ENCODE measurements at places on chromosomes 2 and 18. TPM values are rescaled to one million over a fixed set of nuclear protein-coding genes. Genes with fewer than 3 reads are reported as not detected.

DNA sequence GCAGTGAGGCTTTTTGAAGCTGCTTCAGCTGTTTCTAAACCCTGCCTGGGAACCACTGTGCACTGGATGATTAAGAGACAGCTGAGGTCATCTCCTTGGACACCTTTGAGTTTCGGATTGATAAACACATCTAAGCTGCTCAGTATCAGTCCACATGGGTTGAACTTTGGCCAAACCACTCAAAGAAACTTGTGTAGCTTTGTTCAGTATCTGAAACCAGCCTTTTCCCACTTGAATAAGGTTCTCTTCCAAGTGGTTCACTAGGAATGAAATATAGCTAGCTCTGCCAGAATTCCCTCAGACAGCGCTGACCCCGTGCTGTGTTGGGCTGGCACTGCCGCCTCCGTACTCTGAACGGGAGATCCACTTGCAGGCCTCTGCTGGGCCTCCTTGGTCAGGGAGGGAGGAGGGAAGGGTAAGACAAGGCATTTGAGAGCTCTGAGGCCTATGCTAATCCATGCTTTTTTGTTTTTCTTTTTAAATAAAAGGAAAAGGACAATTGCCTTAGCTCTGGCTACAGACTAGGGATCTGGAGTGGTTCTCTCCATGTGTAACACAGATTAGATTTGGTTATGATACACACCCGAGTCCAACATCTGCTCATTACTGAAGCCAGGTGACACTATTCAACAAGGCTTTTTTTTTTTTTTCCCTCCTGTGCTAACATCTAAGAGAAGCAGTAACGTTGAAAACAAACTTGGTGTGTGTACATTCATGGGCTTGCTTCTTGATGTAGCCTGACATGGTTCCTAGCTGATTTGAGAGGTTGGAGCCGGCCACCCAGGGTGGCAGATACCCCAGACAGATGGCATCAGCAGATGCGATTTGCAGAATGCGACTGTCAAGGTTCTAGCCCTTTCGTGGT is 67.7 kb downstream of the NCK2 start:
- H3K4me3 ChIP-seq: no peak overlapping the region
- H3K27ac ChIP-seq: no peak overlapping the region
- peaks cover 12% of the 10 kb centered on the region for H3K36me3 ChIP-seq
- no peaks in the 10 kb centered on the region for H3K27me3 ChIP-seq
- peaks cover 54% of the 10 kb centered on the region for H3K4me1 ChIP-seq

The SERPINB4 gene
- 0.53 TPM for total RNA-seq

The L3MBTL4 gene
- 1.3 TPM for total RNA-seq

The SPP2 gene
- not detected for total RNA-seq

The BOLL gene
- not detected for total RNA-seq

The CPLX4 gene
- not detected for total RNA-seq

The ZNF24 gene
- total RNA-seq: 59.0 TPM

DNA sequence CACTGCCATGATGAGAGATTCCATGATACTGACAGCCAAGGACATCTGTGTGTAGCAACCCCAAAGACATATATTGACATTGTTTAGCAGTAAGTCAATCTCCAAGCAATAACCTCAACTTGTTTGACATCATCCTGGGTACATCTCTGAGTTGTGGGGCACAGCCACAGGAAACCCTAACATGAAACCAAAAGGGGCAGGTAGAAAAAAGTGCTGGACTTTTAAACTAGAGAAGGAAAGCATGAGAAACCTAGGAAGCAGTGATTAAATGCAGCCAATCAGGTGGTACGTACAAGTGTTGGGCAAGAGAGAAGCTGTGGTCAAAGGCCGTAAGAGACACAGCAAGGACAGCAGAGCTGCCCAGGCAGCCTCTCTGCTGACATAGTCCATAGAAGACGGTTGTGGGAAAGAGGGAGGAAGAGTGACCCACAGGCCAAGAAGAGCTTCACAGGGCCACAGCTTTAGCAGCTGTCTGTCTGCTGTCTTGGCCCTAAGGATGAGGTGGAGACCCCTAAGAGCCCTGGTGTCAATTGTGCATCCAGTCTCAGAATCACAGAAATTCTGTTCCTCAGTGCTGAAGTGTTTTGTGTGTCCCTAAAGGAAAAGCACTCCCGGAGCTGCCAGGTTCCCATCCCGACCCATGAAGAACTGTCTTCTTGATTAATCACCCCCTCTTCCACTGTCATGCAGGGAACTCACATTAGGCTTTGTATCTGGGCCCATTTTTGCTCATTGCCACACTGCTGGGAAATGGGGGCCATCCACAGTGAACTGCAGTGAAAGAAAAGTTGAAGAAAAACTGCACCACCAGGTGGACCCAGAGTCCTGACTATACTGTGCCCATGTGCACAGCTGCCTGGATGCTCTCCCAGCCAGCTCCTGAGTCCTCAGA is 25.4 kb upstream of the CHN1 start:
- no peak overlapping the region for H3K4me3 ChIP-seq
- no peaks in the 10 kb centered on the region for H3K36me3 ChIP-seq
- no peaks in the 10 kb centered on the region for H3K27me3 ChIP-seq
- H3K4me1 ChIP-seq: peaks cover 13% of the 10 kb centered on the region

GRCh38 chr2:187117483-187117882 is 268.5 kb upstream of the ZSWIM2 start:
- H3K4me3 ChIP-seq: no peak overlapping the region
- peak; percentile 15 for DNase-seq
- H3K27ac ChIP-seq: no peak overlapping the region
- H3K4me1 ChIP-seq: peaks cover 6% of the 10 kb centered on the region
- H3K36me3 ChIP-seq: no peaks in the 10 kb centered on the region

The CXCR1 gene
- total RNA-seq: not detected

- H3K4me1 ChIP-seq: peaks cover 20% of the 10 kb centered on the region
- no peak overlapping the region for H3K4me3 ChIP-seq
- peaks cover 25% of the 10 kb centered on the region for H3K36me3 ChIP-seq
Observed at GRCh38 chr2:205802065-205802464, 119.8 kb downstream of the NRP2 start.

- H3K27me3 ChIP-seq: no peaks in the 10 kb centered on the region
- peaks cover 14% of the 10 kb centered on the region for H3K4me1 ChIP-seq
- DNase-seq: no peak
- H3K4me3 ChIP-seq: no peak overlapping the region
- no peaks in the 10 kb centered on the region for H3K36me3 ChIP-seq
Observed at GRCh38 chr2:150916467-150917396, 344.9 kb downstream of the RBM43 start.

DNA sequence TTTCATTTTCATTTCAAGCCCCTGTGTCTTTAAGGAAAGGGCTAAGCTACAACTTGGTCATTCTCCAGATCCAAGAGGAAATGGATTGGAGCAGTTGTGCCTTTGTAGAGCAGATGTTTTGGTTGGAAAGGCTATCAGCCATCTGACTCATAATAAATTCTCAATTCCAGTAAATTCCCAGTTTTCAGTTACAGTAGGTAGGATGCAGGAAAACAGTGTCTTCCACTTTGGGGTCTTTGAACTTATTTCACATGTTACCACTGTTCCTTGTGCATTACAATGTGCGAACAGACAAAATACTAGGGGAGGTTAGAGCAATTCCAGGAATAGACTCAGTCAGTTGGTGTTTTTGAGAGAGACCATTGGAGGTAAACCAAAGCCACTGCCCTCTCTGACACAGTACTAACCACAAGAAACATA is 211.9 kb downstream of the BABAM2 start:
- DNase-seq: no peak
- no peaks in the 10 kb centered on the region for H3K27me3 ChIP-seq
- no peak overlapping the region for H3K4me3 ChIP-seq
- H3K4me1 ChIP-seq: no peaks in the 10 kb centered on the region
- no peaks in the 10 kb centered on the region for H3K36me3 ChIP-seq

DNA sequence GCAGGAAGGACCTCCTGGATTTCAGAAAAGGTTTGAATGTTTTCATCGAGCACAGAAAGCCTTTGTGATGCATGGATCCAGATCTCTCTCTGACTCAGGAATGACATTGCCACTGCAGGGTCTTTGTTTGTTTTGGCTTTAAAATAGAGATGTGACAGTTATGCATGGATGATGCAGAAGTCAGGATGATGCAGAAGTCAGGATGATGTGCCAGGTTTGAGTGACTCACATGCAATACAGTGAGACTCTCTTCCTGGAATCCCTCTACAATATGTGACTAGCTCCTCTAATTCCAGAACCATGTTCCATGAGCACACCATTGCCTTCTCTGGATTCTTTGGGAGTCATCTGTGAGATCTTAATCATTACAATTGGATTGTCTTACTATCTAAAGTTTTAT is 177.9 kb upstream of the RAB6C start:
- no peak overlapping the region for H3K4me3 ChIP-seq
- H3K27me3 ChIP-seq: no peaks in the 10 kb centered on the region
- no peak for DNase-seq
- no peaks in the 10 kb centered on the region for H3K36me3 ChIP-seq
- peaks cover 44% of the 10 kb centered on the region for H3K4me1 ChIP-seq

The DYSF gene
- 14.8 TPM for total RNA-seq

The KIF5C gene
- total RNA-seq: 73.5 TPM

DNA sequence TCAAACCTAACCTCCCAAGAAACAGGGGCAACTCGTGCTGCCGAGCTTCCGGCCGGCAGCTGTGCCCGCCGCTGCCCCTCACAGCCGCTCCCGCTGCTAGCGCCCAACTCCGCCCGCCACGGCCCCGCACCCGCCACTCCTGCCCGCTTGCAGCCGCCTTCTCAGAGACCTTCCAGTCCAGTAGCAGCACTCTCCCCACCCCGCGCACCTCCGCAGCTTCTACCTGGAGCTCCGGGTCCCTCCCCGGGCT is 722 bp upstream of the C2orf15 start:
- peak overlapping the region; percentile 93 for H3K4me3 ChIP-seq
- peak overlapping the region; percentile 79 for H3K27ac ChIP-seq
- H3K36me3 ChIP-seq: peaks cover 32% of the 10 kb centered on the region
- no peak for DNase-seq
- peaks cover 16% of the 10 kb centered on the region for H3K4me1 ChIP-seq
- H3K27me3 ChIP-seq: peaks cover 11% of the 10 kb centered on the region

DNA sequence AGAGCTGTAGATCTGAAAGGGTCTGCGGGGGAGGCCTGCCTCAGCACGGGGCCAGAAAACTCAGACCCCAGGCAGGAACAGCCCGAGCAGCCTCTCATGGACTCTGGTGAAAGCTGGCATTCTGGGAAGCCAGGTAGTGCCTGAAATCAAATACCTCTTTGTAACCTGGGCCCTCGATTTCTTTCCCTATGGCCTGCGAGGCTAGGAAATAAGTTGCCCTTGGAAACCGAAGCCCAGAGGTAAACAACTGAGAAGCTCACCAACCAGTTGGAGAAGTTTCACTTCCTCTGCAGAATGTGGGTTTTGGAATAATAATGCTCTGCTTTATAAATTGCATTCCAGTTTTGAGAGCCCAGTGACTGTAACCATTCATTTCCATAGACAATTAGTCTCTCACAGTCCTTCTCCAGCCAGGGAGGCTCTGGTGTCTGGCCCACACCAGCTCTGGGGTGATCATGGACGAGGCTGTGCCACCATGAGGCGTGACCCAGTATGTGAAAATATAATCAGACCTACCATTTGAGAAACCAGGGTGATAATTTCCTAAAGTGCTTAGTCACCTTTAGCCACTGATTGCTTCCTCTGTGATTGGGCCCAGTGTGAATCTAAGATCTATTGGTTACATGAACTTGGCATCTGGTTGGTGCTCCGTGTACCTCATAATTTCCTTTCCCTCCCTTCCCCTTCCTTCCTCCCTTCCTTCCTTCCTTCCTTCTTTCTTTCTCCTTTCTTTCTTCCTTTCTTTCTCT is 133.1 kb upstream of the PELI1 start:
- no peaks in the 10 kb centered on the region for H3K36me3 ChIP-seq
- DNase-seq: peak; percentile 47
- peaks cover 72% of the 10 kb centered on the region for H3K4me1 ChIP-seq
- peak overlapping the region; percentile 14 for H3K4me3 ChIP-seq
- peak overlapping the region; percentile 94 for H3K27ac ChIP-seq
- H3K27me3 ChIP-seq: peaks cover 11% of the 10 kb centered on the region

GRCh38 chr18:74268933-74269620 is 22.7 kb downstream of the CYB5A start:
- peaks cover 45% of the 10 kb centered on the region for H3K36me3 ChIP-seq
- peaks cover 51% of the 10 kb centered on the region for H3K4me1 ChIP-seq
- DNase-seq: no peak
- no peak overlapping the region for H3K4me3 ChIP-seq

The DOK6 gene
- 4.1 TPM for total RNA-seq

GRCh38 chr2:225004597-225004996 is 37.7 kb downstream of the DOCK10 start:
- no peak overlapping the region for H3K27ac ChIP-seq
- peaks cover 22% of the 10 kb centered on the region for H3K4me1 ChIP-seq
- H3K4me3 ChIP-seq: no peak overlapping the region
- no peaks in the 10 kb centered on the region for H3K27me3 ChIP-seq
- H3K36me3 ChIP-seq: no peaks in the 10 kb centered on the region

The B3GNT7 gene
- 151 TPM for total RNA-seq

The SEPTIN10 gene
- 86.8 TPM for total RNA-seq

GRCh38 chr2:176161825-176162626 is 4.9 kb downstream of the HOXD3 start:
- DNase-seq: no peak
- peaks cover 100% of the 10 kb centered on the region for H3K27me3 ChIP-seq
- peaks cover 35% of the 10 kb centered on the region for H3K4me1 ChIP-seq

DNA sequence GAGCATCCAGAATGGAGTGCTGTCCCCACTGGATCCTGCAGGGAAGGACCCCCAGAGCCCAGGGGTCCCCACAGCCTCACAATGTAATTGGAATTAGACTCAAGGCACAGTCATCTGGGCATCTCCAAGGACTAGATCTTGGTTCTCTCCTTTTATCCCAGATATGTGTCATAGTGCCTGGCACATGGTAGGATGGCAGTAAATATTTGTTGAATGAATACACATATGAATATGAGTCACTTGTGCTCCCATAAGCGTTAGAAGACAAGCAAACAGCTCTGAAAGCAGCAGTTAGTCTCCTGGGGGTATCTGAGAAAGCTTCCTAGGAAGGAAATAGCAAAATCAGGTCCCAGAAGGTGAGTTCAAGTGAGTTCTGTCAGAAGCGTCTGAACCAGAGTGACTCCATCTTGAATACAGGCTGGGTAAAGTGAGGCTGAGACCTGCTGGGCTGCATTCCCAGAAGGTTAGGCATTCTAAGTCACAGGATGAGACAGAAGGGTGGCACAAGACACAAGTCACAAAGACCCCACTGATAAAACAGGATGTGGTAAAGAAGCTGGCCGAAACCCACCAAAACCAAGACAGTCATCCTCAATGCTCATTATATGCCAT is 234.1 kb upstream of the ID2 start:
- H3K27me3 ChIP-seq: no peaks in the 10 kb centered on the region
- H3K27ac ChIP-seq: no peak overlapping the region
- peaks cover 24% of the 10 kb centered on the region for H3K4me1 ChIP-seq
- no peaks in the 10 kb centered on the region for H3K36me3 ChIP-seq

- peaks cover 8% of the 10 kb centered on the region for H3K4me1 ChIP-seq
- H3K36me3 ChIP-seq: no peaks in the 10 kb centered on the region
- H3K27ac ChIP-seq: no peak overlapping the region
- H3K4me3 ChIP-seq: no peak overlapping the region
- DNase-seq: no peak
Observed at GRCh38 chr18:75391279-75392225, 36.0 kb downstream of the SMIM21 start.

Data from WTC11 (cell line).